ENCODE measurements at places on chromosomes 4 and X. TPM values are rescaled to one million over a fixed set of nuclear protein-coding genes. Genes with fewer than 3 reads are reported as not detected.

DNA sequence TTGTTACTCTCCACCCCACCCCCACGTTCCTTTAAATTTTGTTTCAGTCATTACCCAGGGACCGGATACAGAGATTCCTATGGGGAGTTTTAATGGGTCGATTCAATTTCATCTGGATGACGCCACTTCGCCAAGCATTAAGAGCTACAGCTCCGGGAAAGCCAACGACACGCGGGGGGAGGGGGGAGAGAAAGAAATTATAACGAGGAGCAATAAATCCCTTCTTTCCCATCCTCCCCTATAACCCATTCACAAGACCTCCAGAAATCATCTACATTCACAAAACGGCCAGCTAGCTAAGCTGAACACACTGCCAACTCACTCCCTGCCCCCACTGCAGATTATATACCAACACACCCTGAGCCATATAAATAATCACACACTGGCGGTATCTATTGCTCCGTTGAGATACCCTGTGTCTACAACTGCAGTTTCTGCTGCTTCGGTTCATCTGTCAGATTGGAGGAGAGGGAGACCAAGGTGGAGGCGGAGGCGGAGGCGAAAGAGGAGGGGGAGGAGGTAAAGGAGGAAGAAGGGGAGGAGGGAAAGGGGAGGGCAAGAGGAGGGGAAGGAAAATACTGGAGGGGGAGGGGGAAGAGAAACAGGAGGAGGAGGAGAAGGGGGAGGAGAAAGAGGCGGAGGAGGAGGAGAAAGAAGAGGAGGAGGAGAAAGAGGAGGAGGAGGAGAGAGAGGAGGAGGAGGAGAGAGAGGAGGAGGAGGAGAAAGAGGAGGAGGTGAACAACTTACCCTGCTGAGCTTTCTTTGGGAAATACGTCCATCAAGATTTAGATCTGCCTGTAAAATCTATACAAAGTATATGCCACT lies 113.9 kb upstream of the VAMP7 start:
- H3K4me1 ChIP-seq: peaks cover 3% of the 10 kb centered on the region
- H3K36me3 ChIP-seq: no peaks in the 10 kb centered on the region
- no peak for DNase-seq
- no peak overlapping the region for H3K27ac ChIP-seq

GRCh38 chrX:110966839-110967238 lies 129.2 kb upstream of the PAK3 start:
- no peaks in the 10 kb centered on the region for H3K36me3 ChIP-seq
- no peak overlapping the region for H3K27ac ChIP-seq
- H3K4me3 ChIP-seq: no peak overlapping the region
- no peaks in the 10 kb centered on the region for H3K4me1 ChIP-seq
- DNase-seq: no peak
- peaks cover 13% of the 10 kb centered on the region for H3K27me3 ChIP-seq

DNA sequence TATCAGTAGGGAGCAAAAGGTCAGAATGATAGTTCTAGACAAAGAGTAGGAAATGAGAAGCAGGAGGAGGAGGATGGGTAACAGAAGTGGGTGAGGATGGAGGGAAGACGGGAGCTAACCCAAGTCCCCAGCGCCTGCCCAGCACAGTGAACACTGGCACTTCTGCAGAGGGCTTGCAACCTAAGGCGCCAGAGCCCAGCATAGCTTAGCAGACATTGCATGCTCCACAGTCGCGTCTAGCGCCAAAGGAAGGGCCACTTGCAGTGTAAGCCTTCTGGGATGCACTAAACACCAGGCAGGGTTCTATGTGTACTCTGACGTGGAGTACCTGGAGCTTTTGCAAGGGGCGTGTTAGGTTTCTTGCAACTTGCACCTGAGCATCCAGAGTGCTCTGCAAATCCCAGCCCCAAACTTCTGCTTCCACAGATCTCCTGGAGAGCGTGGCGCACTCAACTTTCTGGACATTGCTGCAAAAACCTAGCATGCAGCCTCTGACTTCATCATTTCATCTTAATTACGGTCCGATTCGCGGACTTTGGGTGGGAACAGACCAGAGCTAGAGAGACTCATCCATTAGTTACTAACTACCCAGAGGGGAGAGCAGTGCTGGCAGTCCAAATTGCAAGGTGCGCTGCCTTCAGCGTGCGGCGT lies 46.5 kb upstream of the NKAP start:
- H3K4me3 ChIP-seq: peak overlapping the region; percentile 71
- H3K4me1 ChIP-seq: peaks cover 6% of the 10 kb centered on the region
- no peaks in the 10 kb centered on the region for H3K36me3 ChIP-seq
- DNase-seq: no peak

GRCh38 chr4:143199503-143199902 lies 14.8 kb downstream of the USP38 start:
- H3K4me1 ChIP-seq: peaks cover 33% of the 10 kb centered on the region
- no peak overlapping the region for H3K27ac ChIP-seq
- H3K27me3 ChIP-seq: no peaks in the 10 kb centered on the region
- H3K36me3 ChIP-seq: peaks cover 34% of the 10 kb centered on the region
- DNase-seq: no peak

DNA sequence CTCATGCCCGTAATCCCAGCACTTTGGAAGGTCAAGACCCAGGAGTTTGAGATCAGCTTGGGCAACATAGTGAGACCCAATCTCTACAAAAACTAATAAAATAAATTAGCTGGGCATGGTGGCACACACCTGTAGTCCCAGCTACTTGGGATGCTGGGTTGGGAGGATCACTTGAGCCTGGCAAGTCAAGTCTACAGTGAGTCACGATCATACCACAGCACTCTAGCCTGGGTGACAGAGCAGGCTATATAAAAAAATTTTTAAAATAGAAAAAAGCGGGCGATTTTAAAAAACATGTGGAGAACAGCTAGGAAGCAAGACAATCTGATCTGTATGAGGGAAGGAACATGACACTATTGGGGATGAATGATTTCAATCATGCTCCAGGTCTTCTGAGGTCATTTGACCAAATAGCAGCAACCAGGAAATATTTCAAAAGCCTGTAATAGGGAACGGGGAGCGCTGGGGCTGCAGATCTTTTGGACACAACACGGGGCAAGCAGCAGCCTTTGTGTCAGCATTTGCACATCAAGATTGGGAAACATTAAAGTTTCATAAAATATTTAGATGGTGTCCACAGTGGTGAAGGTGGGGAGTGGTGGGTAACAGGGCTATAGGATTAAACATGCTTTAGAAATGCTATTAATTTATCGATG lies 48.3 kb upstream of the GUCY1A1 start:
- DNase-seq: no peak
- no peaks in the 10 kb centered on the region for H3K36me3 ChIP-seq
- no peak overlapping the region for H3K4me3 ChIP-seq
- peaks cover 13% of the 10 kb centered on the region for H3K27me3 ChIP-seq
- no peaks in the 10 kb centered on the region for H3K4me1 ChIP-seq
- H3K27ac ChIP-seq: no peak overlapping the region

GRCh38 chr4:25928379-25929297 lies 14.6 kb downstream of the SMIM20 start:
- no peaks in the 10 kb centered on the region for H3K4me1 ChIP-seq
- H3K36me3 ChIP-seq: peaks cover 2% of the 10 kb centered on the region
- H3K4me3 ChIP-seq: no peak overlapping the region
- H3K27ac ChIP-seq: peak overlapping the region; percentile 37
- no peaks in the 10 kb centered on the region for H3K27me3 ChIP-seq
- no peak for DNase-seq

DNA sequence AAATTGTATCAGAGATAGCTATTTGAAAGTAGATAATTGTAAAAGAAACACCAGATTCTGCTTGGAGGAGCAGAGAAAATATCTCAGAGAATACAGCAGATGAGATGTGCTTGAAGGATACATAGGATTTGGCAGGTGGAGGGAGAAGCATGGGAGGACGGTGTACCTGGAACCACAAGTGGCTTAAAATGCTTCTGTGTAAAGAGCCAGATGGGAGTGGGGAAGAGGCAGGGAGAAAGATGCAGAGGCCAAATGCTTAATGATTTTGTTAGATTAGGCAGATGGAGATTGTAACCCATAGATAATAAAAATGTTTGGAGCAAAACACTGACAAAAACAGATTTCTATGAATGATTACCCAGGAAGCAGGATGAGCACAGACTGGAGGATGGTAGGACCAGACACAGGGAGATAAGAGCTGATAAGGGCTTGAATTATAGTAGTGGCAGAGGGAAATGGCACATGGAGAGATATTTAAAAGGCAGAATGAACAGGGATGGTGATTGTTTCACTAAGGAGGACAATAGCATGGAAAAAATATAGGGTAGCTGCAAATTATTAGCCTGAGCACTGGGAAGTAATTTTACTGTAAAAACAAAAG lies 145.7 kb upstream of the TBC1D9 start:
- no peaks in the 10 kb centered on the region for H3K4me1 ChIP-seq
- no peaks in the 10 kb centered on the region for H3K36me3 ChIP-seq
- H3K27ac ChIP-seq: no peak overlapping the region
- no peak for DNase-seq
- H3K27me3 ChIP-seq: peaks cover 30% of the 10 kb centered on the region

GRCh38 chrX:154607370-154607769 lies 11.7 kb downstream of the CTAG1B start:
- no peaks in the 10 kb centered on the region for H3K27me3 ChIP-seq
- no peak overlapping the region for H3K27ac ChIP-seq
- H3K36me3 ChIP-seq: no peaks in the 10 kb centered on the region
- H3K4me3 ChIP-seq: no peak overlapping the region
- peaks cover 5% of the 10 kb centered on the region for H3K4me1 ChIP-seq

DNA sequence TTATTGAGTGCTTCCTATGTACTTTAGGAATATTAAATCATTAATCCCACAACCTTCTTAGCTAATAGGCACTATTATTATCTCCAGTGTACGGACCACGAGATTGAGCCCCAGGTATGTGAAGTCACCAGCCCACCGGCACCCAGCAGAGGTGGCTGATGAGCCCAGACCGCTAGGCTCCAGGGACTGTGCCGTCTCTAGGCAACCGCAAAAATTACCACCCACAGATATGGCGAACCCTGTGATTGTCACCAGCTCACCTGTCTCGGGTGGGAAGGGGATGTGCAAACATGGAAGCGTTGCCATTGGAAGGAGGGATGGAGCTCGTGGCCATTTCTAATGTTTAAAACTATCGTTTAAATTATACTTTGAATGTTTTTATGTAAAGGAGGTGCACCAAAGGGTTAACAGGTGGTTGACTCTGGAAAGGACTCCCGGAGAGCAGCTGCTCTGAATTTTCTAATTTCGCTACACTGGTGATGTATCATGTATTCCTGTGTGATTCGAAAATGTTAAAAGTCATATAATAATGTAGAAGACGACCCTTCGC lies 21.0 kb upstream of the JAKMIP1 start:
- H3K27ac ChIP-seq: no peak overlapping the region
- DNase-seq: no peak
- H3K4me3 ChIP-seq: peak overlapping the region; percentile 19

DNA sequence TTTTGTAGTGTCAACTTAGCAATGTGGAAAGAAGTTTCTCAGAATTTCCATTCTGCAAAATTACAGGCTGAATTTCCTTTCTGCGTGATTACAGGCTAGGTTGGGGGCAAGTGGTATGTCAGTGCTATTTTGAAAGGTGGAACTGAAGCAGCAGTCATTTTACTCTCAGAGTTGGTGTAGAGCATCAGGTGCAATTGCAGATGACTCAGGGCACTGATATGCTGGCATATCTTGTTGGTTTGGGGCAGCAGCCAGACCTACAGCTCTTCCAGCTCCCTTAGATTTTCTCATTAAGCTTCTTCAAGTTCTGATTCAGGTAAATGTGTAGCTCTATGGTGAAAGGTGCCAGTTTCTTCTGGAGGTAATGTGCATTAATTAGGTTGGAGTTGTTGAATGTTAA lies 930.7 kb upstream of the PCDH10 start:
- no peaks in the 10 kb centered on the region for H3K36me3 ChIP-seq
- H3K4me1 ChIP-seq: no peaks in the 10 kb centered on the region
- no peak overlapping the region for H3K4me3 ChIP-seq
- H3K27me3 ChIP-seq: no peaks in the 10 kb centered on the region
- DNase-seq: no peak

- H3K4me1 ChIP-seq: peaks cover 11% of the 10 kb centered on the region
- H3K27me3 ChIP-seq: no peaks in the 10 kb centered on the region
- no peaks in the 10 kb centered on the region for H3K36me3 ChIP-seq
Observed at GRCh38 chrX:1591863-1592469, 562 bp downstream of the AKAP17A start.

GRCh38 chr4:153152501-153153338 lies 51.5 kb upstream of the TRIM2 start:
- H3K27ac ChIP-seq: peak overlapping the region; percentile 94
- no peaks in the 10 kb centered on the region for H3K27me3 ChIP-seq
- no peaks in the 10 kb centered on the region for H3K36me3 ChIP-seq
- DNase-seq: peak; percentile 57
- H3K4me3 ChIP-seq: peak overlapping the region; percentile 94

- no peak overlapping the region for H3K4me3 ChIP-seq
- DNase-seq: no peak
- H3K4me1 ChIP-seq: no peaks in the 10 kb centered on the region
- H3K27ac ChIP-seq: no peak overlapping the region
- H3K27me3 ChIP-seq: no peaks in the 10 kb centered on the region
Observed at GRCh38 chr4:155591738-155592143, 74.9 kb upstream of the GUCY1A1 start.

DNA sequence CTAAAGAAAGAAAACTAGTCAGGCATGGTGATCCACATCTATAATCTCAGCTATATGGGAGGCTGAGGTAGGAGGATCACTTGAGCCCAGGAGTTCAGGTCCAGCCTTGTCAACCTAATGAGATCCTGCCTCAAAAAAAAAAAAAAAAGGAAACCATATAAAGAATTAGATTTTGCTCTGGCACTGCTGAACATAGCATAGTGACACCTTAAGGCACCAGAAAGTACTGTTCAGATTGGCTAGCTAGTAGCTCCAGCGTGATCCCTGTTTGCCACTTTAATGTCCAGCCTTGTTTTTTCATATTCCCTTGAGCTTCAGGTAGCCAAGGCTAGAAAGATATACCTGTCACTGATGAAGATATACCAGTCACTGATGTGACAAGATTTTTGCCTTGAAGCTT lies 34.1 kb downstream of the EXOC1 start:
- no peak for DNase-seq
- H3K27ac ChIP-seq: no peak overlapping the region
- H3K27me3 ChIP-seq: no peaks in the 10 kb centered on the region
- peaks cover 5% of the 10 kb centered on the region for H3K36me3 ChIP-seq

DNA sequence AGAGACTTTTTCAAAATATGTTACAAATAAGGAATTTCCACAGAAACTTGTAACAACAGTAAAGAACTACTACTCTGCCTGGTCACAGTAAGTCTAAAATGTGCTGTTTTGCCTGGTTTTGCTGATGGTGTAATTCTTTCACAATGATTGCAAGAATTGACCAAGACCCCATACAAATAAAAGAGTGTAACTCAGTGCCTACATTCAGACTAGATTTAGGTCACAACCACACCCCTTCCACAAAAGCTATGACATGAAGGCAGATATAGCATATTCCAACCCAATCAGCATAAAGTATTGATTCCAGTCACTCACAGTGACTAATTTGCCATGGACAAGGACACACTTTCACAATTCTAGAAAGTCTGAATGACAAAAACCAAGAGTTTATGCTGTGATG lies 53.7 kb upstream of the TMPRSS11F start:
- H3K27me3 ChIP-seq: peaks cover 21% of the 10 kb centered on the region
- no peaks in the 10 kb centered on the region for H3K4me1 ChIP-seq
- H3K4me3 ChIP-seq: no peak overlapping the region
- no peaks in the 10 kb centered on the region for H3K36me3 ChIP-seq
- DNase-seq: no peak

Gene UGT2B17
- not detected for total RNA-seq

Gene EFNB1
- total RNA-seq: 4.0 TPM

Gene IL2
- total RNA-seq: 0.85 TPM

Gene LRIT3
- total RNA-seq: 0.21 TPM

Gene PTCHD1
- total RNA-seq: not detected

Gene TLR6
- total RNA-seq: 6.4 TPM

Gene SSX2
- total RNA-seq: not detected

Gene SEC31A
- 160 TPM for total RNA-seq

Gene ETDB
- total RNA-seq: not detected

Gene GAGE12D
- not detected for total RNA-seq

Gene CCSER1
- total RNA-seq: 1.7 TPM
